ENCODE measurements at places on chromosomes 11 and 22.

GRCh38 chr11:68498321-68498720 lies 37.8 kb downstream of the PPP6R3 start:
- no peak overlapping the region for H3K27ac ChIP-seq
- no peaks in the 10 kb centered on the region for H3K36me3 ChIP-seq
- peaks cover 56% of the 10 kb centered on the region for H3K4me1 ChIP-seq
- no peak for DNase-seq
- no peaks in the 10 kb centered on the region for H3K27me3 ChIP-seq

DNA sequence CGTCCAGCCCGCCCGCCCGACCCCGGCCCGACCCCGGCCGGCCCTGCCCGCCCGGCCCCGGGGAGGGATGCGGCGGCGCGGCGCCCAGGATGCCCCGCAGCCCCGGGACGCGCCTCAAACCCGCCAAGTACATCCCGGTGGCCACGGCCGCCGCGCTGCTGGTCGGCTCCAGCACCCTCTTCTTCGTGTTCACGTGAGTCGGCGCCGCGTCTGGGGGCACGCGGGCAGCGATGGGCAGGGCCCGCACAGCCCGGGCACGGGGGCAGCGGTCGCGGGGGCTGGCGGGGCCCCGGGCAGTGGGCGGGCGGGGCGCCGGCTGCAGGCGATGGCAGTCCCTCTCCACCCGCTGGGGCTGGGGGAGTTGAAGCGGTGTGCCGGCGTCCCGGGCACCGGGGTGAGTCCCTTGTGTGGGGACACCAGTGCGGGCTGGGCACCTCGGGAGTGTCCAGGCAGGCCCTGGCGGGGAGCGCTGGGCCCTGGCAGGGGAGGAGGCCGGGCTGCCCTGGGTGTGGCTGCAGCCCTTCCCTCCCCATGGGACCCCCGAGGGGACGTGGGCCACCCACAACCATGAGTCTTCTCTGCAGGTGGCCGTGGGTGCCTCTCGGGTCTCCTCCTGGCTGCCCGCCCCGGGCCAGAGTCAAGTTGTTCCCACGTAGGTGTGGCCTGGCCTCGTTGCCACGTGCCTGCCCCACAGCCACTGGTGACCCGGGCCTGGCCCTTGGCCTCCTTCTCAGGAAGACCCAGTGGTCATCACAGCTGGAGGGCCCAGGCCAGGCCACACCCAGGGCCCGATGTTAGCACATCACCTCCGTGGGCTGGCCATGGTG lies 468 bp downstream of the ZDHHC8 start:
- peak overlapping the region; percentile 69 for H3K27ac ChIP-seq
- H3K4me3 ChIP-seq: peak overlapping the region; percentile 98
- H3K4me1 ChIP-seq: peaks cover 61% of the 10 kb centered on the region
- DNase-seq: no peak
- peaks cover 9% of the 10 kb centered on the region for H3K36me3 ChIP-seq
- no peaks in the 10 kb centered on the region for H3K27me3 ChIP-seq

DNA sequence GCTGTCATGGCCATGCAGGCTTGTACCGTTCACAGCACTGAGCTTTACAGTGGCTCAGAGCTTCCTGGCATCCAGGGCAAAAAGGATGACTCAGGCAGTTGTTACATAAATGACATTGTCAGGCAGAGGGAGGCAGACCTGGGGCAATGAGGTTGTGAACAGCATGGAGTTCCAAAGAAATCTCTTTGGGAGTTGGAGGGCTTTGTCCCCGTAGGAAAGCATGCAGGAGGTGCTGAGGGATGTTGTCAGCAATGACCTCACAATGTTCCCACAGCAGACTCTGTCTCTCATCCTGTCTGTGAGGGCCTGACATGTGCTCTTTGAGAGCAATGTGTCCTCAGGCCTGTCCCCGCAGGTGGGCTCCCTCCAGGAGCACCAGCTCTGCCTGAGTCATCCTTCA lies 25.9 kb upstream of the PDE2A start:
- peaks cover 98% of the 10 kb centered on the region for H3K36me3 ChIP-seq
- no peaks in the 10 kb centered on the region for H3K27me3 ChIP-seq
- no peak overlapping the region for H3K4me3 ChIP-seq
- DNase-seq: no peak
- no peak overlapping the region for H3K27ac ChIP-seq

- H3K27me3 ChIP-seq: no peaks in the 10 kb centered on the region
- H3K36me3 ChIP-seq: no peaks in the 10 kb centered on the region
- DNase-seq: no peak
- no peak overlapping the region for H3K27ac ChIP-seq
- no peak overlapping the region for H3K4me3 ChIP-seq
These were observed 220.8 kb upstream of the SNX19 start for GRCh38 chr11:131137046-131137445.

DNA sequence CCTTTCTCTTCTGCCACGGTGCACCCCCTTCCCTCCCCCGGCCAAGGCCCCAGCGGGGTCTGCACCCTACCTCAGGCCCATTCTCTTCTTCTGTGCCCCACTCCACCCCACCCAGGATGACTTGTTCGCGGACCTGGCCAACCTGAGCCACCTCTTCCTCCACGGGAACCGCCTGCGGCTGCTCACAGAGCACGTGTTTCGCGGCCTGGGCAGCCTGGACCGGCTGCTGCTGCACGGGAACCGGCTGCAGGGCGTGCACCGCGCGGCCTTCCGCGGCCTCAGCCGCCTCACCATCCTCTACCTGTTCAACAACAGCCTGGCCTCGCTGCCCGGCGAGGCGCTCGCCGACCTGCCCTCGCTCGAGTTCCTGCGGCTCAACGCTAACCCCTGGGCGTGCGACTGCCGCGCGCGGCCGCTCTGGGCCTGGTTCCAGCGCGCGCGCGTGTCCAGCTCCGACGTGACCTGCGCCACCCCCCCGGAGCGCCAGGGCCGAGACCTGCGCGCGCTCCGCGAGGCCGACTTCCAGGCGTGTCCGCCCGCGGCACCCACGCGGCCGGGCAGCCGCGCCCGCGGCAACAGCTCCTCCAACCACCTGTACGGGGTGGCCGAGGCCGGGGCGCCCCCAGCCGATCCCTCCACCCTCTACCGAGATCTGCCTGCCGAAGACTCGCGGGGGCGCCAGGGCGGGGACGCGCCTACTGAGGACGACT lies 15.9 kb downstream of the RTN4RL2 start:
- DNase-seq: no peak
- H3K36me3 ChIP-seq: no peaks in the 10 kb centered on the region
- H3K4me1 ChIP-seq: peaks cover 23% of the 10 kb centered on the region
- H3K27ac ChIP-seq: no peak overlapping the region

GRCh38 chr11:8962841-8963240 lies 1.4 kb downstream of the TMEM9B start:
- peaks cover 35% of the 10 kb centered on the region for H3K4me1 ChIP-seq
- no peak for DNase-seq
- no peak overlapping the region for H3K27ac ChIP-seq
- no peaks in the 10 kb centered on the region for H3K27me3 ChIP-seq

- DNase-seq: no peak
- no peak overlapping the region for H3K4me3 ChIP-seq
- H3K27ac ChIP-seq: no peak overlapping the region
- H3K27me3 ChIP-seq: no peaks in the 10 kb centered on the region
- H3K36me3 ChIP-seq: peaks cover 49% of the 10 kb centered on the region
- peaks cover 15% of the 10 kb centered on the region for H3K4me1 ChIP-seq
These were observed 23.9 kb upstream of the TFIP11 start for GRCh38 chr22:26536056-26536761.

- peak; percentile 62 for DNase-seq
- H3K27me3 ChIP-seq: no peaks in the 10 kb centered on the region
- H3K27ac ChIP-seq: no peak overlapping the region
- H3K4me1 ChIP-seq: peaks cover 18% of the 10 kb centered on the region
- H3K4me3 ChIP-seq: no peak overlapping the region
These were observed 29.6 kb downstream of the AMPD3 start for GRCh38 chr11:10484461-10485180.

- no peak overlapping the region for H3K27ac ChIP-seq
- H3K27me3 ChIP-seq: no peaks in the 10 kb centered on the region
- peaks cover 6% of the 10 kb centered on the region for H3K4me1 ChIP-seq
- no peak overlapping the region for H3K4me3 ChIP-seq
These were observed 94.5 kb downstream of the CADM1 start for GRCh38 chr11:115409691-115410220.

DNA sequence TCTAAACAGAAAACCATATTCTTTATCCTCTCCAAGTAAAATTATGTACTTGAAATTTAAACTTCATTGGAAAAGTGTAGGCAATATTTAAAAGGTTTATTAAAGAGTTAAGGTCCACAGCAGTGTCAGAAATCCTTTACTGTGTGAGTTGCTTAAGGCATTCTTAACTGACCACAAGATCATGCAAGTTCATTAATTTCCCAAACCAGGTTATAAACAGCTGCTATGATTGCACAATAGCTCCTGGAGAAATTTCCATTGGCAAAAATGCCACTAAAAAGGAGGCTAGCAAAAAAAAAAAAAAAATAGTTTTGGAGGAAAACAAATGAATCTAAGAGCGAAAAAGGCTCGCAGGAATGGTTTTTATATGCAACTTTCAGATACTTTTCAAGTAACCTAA lies 106.2 kb downstream of the ETS1 start:
- peaks cover 26% of the 10 kb centered on the region for H3K36me3 ChIP-seq
- H3K27me3 ChIP-seq: no peaks in the 10 kb centered on the region
- H3K4me1 ChIP-seq: peaks cover 81% of the 10 kb centered on the region
- no peak overlapping the region for H3K4me3 ChIP-seq
- H3K27ac ChIP-seq: peak overlapping the region; percentile 53

- DNase-seq: no peak
- H3K27ac ChIP-seq: no peak overlapping the region
- H3K4me1 ChIP-seq: peaks cover 6% of the 10 kb centered on the region
- H3K36me3 ChIP-seq: no peaks in the 10 kb centered on the region
- no peaks in the 10 kb centered on the region for H3K27me3 ChIP-seq
These were observed 221.3 kb downstream of the FAM76B start for GRCh38 chr11:95568281-95568680.

GRCh38 chr22:46064966-46065666 lies 85.2 kb upstream of the PPARA start:
- H3K36me3 ChIP-seq: no peaks in the 10 kb centered on the region
- H3K27me3 ChIP-seq: no peaks in the 10 kb centered on the region
- peaks cover 86% of the 10 kb centered on the region for H3K4me1 ChIP-seq
- H3K4me3 ChIP-seq: peak overlapping the region; percentile 79

DNA sequence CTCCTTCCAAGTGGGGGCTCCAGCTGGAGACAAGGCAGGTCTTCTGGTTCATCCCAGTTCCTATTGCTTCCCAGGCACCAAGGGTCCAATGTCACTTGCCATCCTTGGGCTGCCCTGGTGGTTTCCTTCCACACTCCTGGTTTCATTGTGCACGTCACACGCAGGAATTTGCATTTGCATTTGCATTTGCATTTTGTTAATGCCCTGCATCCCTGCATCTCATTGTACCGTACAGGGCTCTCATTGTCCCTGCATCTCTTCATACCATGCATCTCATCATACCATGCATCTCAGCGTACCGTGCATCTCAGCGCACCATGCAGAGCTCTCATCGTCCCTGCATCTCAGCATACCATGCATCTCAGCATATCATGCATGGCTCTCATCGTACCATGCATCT lies 112.2 kb upstream of the SYT13 start:
- no peaks in the 10 kb centered on the region for H3K36me3 ChIP-seq
- H3K4me1 ChIP-seq: no peaks in the 10 kb centered on the region
- H3K27ac ChIP-seq: no peak overlapping the region
- H3K4me3 ChIP-seq: no peak overlapping the region
- DNase-seq: peak; percentile 30
